NB4 (cell line): ENCODE measurements at places on chromosomes 11 and 22.

- no peak for DNase-seq
Measured at GRCh38 chr11:134915212-134915611, 503.2 kb upstream of the B3GAT1 start.

DNA sequence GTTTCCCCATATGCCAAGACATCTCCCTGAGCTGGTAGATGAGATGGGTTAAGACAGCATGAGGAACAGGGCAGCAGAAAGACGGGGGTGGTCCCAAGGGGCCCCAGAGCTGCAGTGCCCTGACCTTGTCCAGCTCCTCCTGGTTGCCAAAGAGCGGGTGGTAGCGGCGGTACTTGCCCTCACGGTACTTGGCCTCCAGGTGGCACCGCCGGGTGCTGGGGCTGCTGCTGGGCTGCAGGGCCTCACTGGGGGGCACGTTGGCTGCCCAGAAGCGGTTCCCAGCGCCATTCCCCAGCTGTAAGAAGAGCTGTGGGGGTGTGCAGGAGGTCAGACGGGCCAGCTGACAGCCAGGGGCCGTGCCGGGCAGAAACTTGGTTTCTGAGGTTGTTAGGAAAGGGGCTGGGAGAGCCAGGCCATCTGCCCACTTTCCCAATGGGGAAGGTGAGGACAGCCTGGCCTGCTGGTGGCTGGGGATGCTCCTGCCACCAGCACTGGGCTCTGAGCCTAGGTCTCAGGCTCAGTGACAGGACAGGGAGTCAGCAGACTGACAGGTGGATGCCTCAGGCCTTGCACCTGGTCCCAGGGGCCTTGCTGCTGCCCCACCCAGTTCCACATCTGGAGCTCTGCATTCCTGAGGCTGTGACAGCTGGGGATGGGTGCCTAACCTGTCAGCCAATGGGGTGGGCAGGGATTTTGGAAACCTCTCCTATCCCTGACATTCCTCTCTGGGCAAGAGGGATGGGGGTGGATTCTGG lies 30.0 kb upstream of the PDE2A start:
- no peak for DNase-seq

DNA sequence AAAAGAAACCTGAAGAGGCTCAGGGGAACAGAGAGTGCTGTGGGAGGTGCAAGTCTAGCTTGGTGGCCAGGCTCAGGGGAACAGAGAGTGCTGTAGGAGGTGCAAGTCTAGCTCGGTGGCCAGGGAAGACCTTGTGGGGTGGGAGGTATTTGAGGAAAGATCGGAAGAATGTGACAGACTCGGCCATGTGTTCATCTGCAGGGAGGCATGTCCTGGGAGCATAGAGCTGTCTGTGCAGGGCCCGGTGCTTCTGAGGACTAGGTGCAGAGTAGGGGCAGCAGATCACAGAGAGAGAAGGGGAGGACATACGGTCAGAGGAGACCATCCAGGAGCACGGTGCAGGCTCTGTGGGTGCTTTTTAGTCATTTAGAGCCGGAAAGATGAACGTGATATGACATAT lies 10.8 kb downstream of the IFITM10 start:
- DNase-seq: no peak

DNA sequence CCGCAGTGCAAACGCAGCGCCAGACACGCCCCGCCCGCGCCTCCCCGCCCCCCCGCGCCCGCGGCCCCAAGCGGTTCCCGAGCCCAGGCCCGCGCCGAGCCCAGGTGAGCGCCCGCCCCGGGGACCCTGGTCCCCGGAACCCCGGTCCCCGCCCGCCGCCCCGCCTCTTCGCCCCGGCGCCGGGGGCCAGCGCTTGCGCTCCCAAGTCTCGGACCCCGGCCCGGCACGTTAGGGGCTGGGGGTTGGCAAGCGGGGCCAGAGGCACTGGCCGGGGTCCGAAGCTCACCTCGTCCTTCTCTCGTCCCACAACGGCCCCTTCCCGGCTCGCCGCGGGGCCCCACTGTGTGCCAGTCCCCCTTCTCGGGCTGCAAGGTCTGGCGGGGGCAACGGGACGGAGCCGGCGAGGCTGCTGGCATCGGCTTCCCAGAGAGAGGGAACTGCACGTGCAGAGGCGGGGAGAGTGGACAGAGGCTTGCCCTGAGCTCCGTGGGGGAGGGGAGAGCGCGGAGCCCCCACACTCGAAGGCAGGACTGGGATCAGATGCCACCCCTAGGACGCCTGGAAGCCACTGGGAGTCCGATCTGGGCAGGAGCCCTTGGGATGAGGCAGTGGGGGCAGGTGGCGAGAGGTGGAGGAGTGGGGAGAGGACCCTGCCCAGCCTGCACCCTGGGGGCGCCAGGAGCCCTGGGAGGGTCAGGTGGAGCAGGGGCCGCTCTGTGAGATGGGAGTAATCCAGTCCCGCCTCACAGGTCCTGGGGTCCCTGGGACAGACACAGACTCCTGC lies 1.8 kb upstream of the AIFM3 start:
- no peak for DNase-seq

- DNase-seq: no peak
Measured at GRCh38 chr11:108881131-108881530, 216.3 kb downstream of the DDX10 start.

DNA sequence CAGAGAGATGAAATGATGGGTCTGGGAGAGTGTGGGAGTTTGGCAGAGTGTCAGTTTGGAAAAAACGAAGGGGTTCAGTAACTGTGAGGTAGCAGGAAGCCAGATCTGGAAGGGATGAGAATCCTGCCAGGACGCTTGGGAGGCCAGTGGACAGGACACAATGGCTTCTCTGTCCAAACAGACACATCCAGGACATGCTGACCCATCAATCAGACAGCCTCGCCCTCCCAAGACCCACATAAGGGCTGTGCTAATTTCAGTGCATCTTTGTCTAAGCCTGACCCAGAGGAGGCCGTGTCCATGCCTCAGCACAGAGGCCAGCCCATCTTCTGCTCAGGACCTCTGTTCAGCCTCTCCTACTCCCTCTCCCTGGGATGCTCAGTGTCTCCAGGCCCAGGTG lies 576.5 kb upstream of the B3GAT1 start:
- no peak for DNase-seq

GRCh38 chr22:50730013-50730891 lies 7.8 kb upstream of the ACR start:
- no peak for DNase-seq

GRCh38 chr11:74257959-74258553 lies 53.4 kb downstream of the P4HA3 start:
- no peak for DNase-seq

DNA sequence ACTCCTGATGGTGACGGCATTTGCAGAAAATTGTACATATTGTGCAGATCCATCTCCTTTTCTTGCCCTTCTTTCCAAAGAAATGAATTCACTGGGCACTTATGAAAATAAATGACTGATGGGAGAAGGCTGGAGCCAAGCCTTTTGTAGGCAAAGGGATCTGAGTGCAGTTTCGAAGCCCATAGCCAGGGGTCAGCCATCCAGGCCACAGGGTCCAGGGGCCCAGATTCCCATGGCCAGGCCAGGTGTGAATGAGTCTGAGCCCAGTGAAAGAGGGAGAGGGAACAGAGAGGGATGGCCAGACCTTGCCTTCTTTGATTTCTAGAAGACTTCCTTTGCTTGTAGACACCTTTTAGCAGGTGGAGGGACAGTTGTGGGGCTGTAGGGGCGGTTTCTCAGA lies 209.1 kb downstream of the KIRREL3 start:
- no peak for DNase-seq

- no peak for DNase-seq
Measured at GRCh38 chr11:84455691-84456090, 1169.5 kb upstream of the CCDC90B start.

DNA sequence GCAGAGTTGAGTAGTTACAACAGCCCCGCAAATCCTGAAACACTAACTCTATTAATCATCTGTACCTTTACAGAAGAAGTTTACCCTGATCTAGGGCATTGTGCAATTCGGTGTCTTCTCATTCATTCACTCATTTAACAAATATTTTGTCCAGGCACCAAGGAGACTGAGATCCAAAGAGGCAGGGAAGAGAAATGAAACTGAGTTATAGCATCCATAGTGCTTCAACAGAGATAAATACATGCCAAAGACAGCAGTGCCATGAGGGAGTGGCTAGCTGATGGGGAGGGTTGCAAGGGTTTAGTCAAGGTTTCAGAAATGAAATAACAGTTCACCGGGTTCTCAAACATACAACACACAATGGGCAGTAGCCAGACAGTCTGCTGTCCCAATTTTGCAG lies 40.2 kb upstream of the MTNR1B start:
- DNase-seq: no peak

GRCh38 chr11:66936311-66936711 lies 21.9 kb downstream of the PC start:
- DNase-seq: peak; percentile 37

GRCh38 chr11:125170510-125171031 lies 6.0 kb downstream of the PKNOX2 start:
- DNase-seq: no peak

DNA sequence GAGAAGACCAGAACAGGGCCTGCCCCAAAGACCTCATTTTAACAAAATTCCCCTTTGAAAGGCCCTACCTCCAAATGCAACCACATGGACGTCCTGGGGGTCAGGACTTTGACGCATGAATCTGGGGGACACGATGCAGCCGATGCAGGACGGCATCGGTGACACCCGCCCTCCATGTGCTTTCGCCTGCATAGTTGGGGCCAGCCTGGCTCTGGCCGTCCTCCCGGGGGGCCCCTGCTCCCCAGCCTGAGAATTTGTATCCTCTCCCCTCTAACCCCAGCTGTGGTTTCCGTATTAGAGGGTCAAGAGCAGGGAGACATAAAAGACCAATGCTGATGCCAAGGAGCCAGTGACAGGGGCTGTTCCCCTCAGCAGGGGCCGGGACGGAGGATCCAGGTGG lies 18.4 kb upstream of the BRSK2 start:
- DNase-seq: no peak

DNA sequence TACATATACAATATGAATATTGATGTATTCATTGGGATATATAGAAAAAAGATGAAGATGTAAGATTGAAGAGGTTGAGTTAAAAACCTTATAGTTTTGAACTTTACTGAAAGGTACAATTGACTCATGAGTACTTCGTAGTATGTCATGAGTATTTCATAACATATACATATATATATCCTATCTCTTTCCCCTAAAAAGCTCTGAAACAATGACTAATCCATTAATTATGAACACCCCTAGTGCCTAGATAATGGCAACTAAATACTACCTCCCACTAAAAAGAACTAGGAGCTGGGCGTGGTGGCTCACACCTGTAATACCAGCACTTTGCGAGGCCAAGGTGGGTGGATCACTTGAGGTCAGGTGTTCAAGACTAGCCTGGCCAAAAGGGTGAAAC lies 31.5 kb downstream of the SLC35F2 start:
- DNase-seq: no peak

DNA sequence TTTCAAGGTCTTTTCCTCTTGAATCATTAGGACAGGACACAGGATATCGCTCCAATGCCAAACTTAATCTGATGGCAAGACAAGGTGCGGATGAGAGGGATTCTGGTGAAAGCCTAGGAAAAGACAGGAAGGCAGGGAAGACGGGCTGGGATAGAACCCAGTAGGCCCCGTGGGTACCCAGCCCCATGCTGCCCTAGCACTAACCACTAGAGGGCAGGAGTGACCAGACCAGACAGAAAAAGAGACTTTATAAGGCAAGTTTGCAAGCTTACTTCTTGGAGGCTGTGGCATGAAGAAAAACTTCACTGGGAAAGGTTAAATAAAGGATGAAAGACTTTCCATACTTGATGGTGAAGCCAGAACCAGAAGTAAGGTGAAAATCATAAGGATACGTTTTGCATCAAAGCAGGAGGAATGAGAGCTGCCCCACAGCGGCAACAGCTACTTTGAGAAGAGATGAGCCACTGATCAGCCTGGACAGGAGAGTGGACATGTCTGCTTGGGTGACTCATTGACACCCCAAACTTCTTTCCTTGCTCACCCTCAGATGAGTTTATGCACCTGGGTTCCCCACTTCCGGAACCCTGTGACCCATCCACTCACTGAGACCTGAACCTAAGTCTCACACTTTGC lies 39.8 kb downstream of the SYN3 start:
- peak; percentile 43 for DNase-seq

DNA sequence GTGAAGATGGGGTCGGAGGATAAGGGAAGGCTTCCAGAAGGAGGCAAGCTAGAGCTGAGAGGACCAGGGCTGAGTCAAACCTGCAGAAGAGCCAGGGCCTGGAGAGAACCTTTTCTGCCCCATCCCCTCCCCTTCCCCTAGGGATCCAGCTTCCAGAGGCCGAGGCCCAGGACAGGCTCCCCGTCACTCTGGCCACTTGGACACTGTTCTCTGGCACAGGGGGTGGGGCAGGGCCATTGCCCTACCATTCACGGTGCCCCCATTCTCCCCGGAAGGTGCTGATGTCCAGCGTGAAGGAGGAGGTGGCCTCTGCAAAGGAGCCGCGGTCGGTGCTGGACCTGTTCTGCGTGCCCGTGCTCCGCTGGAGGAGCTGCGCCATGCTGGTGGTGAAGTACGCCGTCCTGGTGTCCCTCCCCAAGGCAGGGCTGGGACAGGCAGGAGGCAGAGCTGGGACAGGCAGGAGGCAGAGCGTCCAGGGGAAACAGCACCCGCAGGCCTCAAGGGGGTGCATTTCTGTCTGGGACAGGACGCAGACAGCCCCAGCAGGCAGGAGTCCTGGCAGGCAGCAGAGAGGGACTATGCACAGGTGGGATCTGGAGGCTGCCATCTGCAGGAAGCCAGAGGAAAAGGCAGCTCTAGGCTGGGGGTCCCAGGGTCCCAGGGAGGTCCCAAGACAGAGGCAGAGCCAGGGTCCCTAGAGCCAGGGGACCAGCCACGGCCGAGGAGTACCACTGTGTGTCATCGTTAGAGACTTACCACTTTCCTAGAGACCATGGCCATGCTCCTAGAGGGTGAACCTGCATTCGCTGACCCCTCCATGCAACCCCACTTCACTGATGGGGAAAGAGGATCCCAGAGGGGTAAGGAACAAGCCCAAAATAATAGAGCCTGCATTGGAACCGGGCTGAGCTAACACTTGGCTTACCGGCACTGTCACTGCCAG lies 25.8 kb upstream of the SLC22A12 start:
- peak; percentile 50 for DNase-seq

- DNase-seq: no peak
Measured at GRCh38 chr22:35148866-35149548, 83.0 kb downstream of the ISX start.
